ENCODE measurements at places on chromosomes 11 and 22.
A peak's percentile ranks its signal among the peaks of the same experiment; 100 is the strongest.

GRCh38 chr22:42939941-42940653 is 74.9 kb downstream of the PACSIN2 start:
- no peak for DNase-seq

DNA sequence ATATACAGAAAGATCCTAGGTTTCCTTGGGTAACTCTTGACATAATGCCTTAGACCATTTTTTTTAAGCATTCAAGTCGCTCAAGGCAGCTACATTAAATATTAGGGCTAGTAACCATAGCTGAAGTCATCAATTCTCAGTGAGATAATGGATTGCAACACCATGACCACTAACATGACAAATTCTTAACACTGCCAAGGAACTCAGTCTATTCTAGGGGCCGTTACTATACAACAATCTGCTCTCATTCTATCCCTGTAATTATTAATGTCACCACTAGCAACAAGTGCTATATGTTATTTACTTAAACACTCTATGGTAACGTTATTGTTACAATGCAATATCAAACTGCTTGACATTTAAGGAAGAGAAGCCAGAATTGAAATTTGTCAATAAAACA is 3.2 kb upstream of the STK33 start:
- DNase-seq, result no peak

DNA sequence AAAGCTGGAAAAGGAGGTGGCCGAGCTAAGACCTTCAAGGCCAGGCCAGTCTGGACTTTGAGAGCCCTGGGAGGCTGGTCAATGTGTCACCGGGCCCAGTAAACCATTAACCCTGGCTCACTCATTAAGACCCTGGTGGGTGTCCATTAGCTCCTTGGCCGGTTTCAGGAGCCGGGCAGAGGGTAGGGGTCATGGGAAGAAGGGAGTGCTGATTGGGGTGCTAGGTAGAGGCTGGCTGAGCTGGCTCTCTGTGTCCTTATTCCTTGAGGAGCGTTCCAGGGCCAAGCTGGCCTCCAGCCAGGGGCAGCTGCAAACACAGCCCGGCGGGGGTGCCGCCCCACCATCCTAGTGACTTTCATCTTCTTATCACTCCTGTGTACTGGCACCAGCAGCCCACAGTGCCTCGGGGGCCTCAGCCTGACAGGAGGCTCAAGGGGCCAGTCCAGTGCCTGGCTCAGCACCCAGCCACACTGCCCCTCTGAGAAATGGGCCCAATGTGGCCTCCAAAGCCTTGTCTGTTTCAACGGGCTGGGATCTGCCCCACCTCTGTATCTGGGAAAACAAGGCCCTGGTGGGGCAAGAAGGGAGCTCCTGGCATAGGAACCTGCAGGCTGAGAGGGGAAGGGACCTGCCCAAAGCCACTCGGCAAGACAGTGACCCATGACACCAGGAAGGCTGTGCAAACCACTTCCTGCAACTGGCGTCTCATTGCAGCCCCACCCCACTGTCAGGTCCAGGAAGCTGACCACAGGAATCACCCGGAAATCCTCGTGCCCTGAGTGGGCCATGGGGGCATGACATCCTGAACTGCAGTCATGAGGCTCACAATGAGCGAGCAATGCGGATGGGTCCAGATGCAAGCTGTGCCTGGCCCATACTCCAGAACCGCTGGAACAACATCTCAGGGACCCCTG is 15.1 kb upstream of the RGL4 start:
- DNase-seq, result no peak

GRCh38 chr11:95915051-95915450 is 8.9 kb downstream of the MTMR2 start:
- no peak for DNase-seq

GRCh38 chr22:48333816-48334735 is 1493.6 kb downstream of the BRD1 start:
- no peak for DNase-seq

GRCh38 chr11:33271059-33271458 is 13.9 kb downstream of the HIPK3 start:
- no peak for DNase-seq

GRCh38 chr22:39724390-39724789 is 153.8 kb downstream of the CACNA1I start:
- no peak for DNase-seq

DNA sequence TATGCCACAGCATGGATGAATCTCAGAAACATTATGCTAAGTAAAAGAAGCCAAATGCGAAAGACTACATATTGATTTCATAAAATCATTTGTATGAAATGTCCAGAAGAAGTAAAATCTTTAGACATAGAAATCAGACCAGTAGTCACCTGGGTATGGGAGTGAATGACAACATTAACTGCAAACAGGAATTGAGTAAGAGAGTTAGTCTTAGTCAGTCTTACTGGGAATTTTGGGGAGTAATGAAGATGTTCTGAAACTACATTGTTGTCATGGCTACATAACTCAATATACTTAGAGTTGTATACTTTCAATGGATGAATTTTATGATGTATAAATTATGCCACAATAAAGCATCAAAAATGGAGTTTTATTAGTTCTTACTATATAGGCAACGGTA is 107.8 kb upstream of the CHORDC1 start:
- DNase-seq, result no peak

GRCh38 chr11:68825571-68825970 is 16.1 kb downstream of the CPT1A start:
- DNase-seq, result peak; percentile 88

- no peak for DNase-seq
Measured at GRCh38 chr11:133621611-133622010, 89.3 kb upstream of the OPCML start.
